Mammary epithelial cell (primary cell): ENCODE measurements at places on chromosomes 7 and 10.

DNA sequence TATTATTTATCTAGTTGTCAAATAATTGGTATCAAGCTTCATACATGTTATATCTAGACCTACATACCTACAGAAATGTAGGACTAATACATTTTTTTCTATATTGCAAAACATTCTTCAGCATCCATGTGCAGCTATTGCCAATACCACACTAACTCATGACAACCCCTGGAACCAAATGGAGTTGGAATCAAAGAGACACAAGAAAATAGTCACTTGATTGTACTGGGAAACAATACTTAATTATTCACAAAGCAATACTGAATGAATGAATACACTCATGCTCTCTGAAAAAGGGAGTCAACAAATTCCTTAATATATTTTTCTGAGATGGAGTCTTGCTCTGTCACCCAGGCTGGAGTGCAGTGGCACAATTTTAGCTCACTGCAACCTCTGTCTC is 10.4 kb upstream of the CFAP43 start:
- DNase-seq = no peak

- peak; percentile 24 for DNase-seq
These were observed 135.2 kb downstream of the CUX1 start for GRCh38 chr7:101952355-101953247.

GRCh38 chr10:103490986-103491314 is 2.6 kb upstream of the NEURL1 start:
- no peak for DNase-seq

DNA sequence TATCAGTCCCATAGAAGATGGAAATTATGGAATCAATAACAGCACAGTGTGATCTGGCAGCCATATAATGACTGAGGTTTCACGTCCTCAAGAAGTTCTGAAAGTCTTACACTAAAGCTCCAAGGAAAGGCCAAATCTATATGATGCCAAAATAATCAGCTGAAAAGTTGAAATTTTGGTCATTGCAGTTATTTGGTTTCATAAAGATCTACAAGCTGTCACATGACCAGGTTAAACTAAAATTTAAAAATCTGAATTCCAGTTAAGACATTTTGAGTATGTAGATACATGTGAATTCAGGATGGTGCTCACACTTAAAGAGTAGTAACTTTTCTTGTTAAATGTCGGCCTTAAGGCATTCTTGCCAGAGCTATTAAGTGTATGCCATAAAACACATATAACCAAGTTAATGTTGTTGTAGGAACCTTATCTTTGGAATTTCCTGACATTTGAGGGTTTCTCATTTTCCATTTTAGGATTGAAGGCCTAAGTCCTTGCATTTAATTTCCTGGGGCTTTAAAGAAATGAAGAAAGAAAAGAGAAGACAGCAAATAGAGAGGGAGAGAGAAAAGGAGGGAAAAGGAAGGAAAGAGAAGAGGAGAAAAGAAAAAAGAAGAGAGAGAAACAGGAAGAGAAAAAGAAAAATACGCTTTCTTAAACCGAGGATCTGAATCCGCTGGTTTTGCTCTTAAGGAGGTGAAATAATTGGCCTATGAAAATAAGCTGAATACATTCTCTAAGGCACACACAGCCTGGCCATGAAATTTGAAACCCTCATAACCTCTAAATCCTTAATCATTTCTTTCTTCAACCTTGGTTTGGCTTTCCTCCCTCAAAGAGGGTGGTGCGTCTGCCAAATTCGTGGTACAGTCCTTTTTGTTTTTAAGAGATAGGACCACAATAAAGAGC is 43.8 kb downstream of the DENND2A start:
- no peak for DNase-seq

DNA sequence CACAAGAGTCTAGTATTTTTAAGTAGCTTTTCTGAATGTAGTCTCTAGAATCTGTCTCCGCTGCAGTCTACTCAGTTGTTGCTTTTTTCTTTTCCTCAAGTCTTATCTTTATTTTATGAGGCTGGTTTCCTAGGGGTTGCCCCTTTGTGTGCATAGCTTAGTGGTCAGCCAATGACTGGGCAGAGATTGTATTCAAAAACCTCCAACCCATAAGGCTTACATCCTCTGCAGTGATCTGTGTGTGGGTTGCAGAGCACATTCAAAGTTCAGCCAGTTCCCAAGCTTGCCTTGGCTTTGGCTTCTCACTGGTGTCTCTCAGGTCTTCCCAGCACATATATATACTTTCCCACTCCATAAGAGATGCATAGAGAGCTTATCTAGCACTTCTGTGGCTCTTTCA is 160.0 kb upstream of the TCF7L2 start:
- DNase-seq = no peak

- no peak for DNase-seq
These were observed 65.3 kb downstream of the MYOF start for GRCh38 chr10:93416824-93417223.

DNA sequence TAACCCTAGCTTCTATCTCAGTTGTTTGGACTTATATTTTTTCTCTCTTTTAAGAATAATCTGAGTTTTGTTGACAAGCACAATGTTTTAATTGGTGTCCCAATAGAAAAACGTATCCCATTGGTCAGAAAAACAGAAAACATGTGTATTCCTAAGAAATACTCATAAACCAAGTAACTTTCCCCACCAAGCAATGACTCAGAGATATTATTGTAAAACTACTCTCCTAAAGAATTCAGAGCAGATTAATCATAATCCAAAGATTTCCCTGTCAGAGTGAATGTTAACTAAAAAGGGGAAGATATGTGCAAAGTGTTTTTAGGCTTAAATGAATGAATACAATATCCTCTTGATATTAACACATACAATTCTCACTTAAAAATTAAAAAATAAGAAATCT is 29.4 kb upstream of the MBL2 start:
- DNase-seq = peak; percentile 67

- DNase-seq = no peak
These were observed 4.3 kb upstream of the YKT6 start for GRCh38 chr7:44196450-44196872.

- no peak for DNase-seq
These were observed 700.1 kb upstream of the ANKRD30A start for GRCh38 chr10:36425131-36425797.

DNA sequence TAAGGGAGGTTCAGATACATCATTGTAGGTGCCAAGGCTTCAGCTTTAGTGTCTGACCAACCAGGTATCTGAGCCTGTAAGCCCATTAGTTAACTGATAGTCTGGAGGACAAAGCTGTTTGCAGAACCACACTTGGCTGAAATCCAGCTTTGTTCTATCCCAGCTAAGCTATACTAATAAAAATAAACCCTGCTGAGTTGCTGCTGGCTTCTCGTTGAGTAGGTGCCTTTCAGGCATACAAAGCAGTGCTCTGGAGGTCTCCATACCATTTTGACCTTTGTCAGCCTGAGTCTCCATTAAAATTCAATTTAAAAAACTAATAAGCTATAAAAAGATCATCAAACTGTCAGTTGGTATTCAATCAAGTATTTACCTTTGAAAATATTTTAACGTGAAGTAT is 22.0 kb downstream of the CDCA7L start:
- DNase-seq = no peak

DNA sequence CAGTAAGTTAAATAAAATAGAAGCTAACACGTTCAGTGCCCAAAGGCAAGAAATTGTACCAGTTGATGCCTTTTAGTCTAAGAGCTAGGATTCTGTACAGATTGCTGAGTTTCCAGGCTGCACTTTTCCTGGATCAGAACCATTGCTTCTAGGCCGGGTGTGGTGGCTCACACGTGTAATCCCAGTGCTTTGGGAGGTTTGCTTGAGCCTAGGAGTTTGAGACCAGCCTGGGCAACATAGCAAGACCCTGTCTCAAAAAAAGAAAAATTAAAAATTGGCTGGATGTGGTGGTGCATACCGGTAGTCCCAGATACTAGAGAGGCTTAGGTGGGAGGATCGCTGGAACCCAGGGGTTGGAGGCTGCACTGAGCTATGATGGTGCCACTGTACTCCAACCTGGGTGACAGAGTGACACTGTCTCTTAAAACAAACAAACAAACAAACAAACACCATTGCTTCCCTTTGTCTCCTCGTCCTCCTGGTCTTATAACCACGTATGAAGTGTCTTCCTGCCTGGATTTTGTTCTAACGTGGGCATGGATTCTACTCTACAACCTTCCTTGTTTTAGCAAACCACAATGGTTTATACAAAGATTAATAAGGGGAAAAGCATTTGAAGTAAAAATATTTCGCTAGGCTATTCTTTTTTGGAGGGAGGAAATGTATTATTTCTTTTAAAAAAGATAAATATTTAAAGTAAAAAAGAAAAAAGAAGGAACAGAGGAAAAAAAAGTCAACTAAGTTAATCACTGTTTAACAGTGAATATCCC is 9.7 kb upstream of the CCNY start:
- DNase-seq = no peak

- DNase-seq = no peak
These were observed 30.1 kb downstream of the AFAP1L2 start for GRCh38 chr10:114374053-114374791.

DNA sequence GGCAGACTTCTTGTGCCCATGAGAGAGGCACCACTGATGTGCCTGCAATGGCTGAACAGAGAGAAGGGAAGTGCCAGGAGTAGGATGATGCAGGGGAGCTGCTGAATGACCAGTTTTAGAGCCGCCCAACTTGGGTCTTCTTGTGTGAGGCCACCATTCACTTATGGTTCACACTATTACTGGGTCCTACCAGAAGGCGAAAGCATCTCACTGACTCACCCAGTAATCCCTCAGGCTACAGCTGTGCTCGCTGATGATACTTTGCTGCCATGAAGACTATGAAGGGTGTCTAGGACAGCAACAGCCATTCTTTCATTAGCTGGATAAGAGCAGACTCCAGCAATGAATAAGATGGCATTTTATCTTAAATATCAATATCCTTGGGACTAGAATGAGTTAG is 47.6 kb downstream of the PLXNA4 start:
- no peak for DNase-seq
